ENCODE measurements at places on chromosomes 6 and 20.

GRCh38 chr20:19793716-19794115 is 35.7 kb downstream of the RIN2 start:
- DNase-seq: no peak

- no peak for DNase-seq
Observed at GRCh38 chr6:160027076-160027475, 58.2 kb downstream of the IGF2R start.

DNA sequence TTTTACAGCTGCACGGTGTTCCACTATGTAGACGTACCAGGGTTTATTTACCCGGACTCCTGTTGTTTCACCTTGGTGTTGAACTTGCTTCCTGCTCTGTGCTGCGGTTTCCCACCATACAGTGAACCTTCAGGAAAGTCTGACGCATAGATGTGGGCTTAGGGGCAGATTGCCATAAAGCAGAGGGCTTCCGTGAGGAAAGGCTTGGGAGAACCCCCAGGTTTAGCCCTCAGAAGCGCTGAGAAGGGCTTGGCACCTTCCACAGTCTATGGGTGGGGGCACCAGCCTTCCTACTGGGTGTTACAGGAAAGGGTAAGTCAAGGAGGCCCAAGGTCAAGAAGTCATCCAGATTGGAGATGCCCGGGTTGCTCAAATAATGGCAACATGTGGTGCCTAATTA is 19.2 kb upstream of the MRPS18A start:
- no peak for DNase-seq

DNA sequence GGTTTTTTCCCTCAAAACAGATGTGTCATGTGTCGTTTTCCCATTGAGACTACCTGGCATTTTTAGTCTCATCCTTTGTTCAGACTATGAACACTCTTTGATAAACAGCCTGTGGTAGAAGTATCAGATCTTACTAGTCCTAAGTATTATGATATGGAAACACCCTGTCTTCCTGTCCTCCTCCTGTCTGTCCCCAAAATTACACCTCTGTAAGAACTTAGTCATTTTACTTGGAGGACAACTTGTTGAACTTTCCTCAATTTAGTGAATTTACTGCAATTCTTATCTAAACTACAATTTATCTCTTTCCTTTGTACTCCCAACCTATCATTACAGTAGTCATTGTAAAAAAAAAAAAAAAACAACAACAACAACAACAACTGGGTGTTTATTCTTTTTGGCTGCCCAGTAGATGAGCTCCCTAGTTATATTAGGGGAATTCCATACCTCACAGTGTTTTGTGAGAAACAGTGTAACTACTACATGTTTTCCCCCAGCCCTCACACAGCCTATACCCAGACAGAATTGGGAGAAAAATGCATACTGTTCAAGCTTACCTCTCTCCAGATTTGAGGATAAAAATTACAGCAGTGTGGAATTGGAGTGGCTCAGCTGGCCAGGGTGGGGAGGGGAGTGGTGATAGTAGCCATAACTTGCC is 18.5 kb upstream of the ERVFRD-1 start:
- no peak for DNase-seq

GRCh38 chr6:83601119-83601518 is 88.8 kb downstream of the PRSS35 start:
- DNase-seq: no peak

- no peak for DNase-seq
Observed at GRCh38 chr6:142985281-142985680, 40.3 kb upstream of the HIVEP2 start.

DNA sequence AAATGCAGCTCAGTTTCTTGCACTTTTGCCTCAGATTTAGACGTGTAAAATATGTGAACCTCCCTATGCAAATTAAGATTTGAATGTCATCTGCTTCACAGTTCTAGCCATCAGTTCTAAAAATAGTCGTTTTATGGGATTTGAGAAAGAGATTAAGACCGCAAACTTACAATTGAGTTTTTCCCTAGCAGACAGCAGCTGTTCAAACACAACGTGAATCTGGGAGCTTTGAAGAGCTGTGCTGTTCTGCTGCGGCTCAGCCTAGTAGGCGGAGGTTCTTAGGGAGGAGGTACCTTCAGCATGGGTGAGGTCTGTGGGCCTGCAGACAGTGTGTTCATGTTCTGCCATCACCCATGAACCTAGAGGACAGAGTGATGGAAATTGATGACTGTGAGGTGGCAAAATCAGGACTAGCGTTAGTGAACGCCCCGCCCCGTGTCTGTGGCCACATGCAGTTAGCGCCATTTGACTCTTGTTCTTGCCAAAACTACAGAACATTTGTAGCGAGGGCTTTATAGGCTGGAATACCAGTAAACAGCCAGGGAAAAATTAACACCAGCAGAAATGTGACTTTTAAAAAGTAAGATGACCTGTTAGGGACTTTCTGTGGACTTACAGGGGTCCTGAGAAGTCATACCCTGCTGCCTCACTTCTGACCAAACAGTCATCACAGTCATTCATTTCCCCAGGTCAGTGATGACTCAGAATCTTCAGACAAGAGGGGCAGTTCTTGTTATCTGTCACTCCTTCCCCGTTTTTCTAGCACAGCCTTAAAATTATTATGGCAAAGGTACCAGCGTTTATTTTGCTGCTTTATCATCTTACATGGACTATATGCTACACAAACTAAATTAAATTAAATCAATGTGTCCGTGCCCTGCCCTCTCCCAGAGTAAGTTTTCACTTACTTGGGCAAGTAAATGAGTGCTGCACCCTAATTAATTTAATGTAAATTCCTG is 84.3 kb upstream of the TMEM181 start:
- peak; percentile 80 for DNase-seq

DNA sequence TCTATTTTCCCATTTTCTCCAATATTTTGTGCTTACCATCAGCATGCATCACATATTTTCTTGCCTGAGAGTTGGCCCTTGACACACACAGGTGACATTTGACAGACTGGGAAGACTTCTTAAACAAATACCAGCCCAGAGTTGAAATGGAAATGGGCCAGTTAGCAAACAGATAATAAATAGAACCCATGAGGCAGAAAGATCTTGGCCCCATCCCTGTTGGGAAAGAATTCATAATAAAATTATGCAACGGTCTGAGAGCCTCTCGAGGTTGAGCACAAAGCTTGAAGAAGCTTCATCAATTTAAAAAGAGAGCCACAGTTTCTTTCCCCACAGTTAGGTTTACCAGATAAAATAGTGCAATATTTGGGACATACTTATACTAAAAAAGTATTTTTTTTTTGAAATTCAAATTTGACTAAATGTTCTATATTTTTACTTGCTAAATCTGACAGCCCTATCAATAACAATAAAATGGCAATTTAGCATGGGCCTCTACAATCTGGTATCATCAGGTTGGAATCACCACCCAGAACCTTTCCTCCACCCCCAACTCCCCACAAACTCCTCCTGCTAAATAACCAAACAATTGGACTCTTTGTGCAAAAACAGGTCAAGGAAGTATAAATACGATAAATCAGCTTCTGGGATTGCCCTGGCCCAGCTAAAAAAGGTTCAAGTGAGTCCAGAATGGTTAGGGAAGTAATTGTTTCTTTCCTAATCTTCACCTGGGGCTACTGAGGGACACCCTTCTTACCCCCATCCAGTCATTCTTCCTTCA is 129.8 kb downstream of the CD164 start:
- no peak for DNase-seq

- no peak for DNase-seq
Observed at GRCh38 chr6:156256161-156256560, 521.0 kb upstream of the ARID1B start.

DNA sequence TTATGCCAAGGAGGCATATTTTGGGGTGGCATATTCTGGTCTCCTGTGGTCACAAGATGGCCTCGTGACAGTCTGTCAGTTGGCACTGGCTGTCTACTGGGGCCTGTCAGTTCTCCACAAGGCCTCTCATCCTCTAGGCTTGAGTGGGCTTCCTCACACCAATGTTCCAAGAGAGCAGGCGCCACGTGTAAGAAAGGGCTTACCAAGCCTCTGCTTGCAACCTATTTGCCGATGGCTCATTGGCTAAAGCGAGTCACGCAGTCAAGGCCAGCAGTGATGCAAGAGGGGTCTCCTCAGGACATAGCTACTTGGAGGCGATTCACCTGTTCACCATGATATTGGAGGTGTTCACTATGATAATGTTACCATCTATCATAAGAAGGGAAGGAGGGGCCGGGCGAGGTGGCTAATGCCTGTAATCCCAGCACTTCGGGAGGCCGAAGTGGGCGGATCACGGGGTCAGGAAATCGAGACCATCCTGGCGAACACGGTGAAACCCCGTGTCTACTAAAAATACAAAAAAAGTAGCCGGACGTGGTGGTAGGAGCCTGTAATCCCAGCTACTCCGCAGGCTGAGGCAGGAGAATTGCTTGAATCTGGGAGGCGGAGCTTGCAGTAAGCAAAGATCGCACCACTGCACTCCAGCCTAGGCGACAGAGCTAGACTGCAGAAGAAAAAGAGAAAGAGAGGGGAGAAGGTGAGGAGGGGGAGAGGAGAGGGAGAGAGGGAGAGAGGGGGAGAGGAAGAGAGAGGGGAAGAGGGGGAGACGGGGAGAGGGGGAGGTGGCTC is 35.3 kb downstream of the C6orf52 start:
- DNase-seq: no peak

DNA sequence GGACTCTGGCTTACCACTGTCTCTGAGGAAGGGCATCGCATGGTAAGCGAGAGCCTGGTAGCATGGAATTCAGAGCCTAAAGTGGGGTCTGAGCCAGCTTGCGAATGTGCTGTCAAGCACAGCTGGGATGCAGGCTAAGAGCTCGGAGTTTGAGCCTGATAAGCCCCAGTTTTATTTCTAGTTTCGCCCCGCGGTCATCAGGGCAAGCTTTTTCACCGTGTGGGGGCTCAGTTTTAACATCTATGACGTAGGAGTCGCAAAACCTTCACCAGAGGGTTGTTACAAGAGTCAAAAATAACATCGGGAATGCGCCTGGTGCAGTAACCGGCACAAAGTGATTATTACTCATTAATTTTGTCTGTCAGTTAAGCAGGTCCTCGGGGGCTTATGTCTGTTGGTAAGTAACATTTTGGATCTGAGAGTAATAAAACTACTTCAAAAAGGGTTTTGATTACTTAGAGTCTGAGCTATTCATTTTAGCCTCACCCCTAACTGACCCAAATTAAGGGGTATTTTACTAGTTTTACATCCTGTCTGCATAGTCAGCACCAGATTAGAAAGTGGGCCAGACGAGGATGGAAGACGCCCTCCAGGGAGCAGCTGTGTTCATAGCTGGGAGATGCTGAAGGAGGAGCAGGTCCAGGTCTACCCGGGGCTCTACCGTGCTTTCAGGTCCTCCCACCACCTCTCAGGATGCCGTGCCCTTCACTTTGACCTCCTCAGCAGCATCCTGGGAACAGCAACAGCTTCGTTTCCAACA is 29.7 kb downstream of the SLC22A23 start:
- DNase-seq: no peak

GRCh38 chr6:27293436-27294098 is 18.5 kb downstream of the POM121L2 start:
- DNase-seq: peak; percentile 58

DNA sequence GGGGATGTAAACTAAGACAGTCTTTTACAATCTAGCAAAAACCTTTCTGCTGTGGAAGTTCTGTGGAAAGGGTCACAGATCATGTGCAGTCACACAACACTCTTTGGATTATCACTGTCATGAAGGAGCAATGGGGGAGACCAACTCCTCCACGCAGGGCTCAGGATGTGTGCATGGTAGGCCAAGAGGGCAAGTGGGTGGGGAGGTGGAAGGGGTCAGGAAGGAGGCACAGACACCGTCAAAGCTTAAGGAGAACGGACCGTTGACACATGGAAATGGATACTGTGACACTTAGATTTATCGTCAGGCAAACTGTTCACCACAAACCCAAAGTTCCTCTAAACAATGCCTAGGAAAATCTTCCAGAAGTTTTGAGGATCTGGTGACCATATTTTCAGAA is 215.8 kb downstream of the PAX1 start:
- no peak for DNase-seq

DNA sequence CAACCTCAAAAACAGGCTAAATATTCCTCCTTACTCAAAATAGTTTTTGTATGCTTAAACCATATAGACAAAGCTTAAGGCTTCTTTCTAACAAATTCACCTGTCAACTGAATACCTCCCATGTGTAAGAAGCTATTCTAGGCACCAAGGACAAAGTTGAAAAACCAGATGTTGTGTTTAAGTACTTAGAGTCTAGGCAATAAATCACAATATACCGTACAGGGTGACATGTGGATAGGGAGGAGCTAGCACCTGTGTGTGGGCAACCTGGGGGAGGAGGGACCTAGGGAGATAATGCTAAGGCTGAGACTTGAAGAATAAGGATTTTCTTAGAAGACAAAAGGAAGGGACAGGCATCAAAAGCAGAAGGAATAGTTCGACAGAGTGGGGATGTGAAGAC is 123.5 kb downstream of the LMBRD1 start:
- no peak for DNase-seq

GRCh38 chr20:24970030-24970553 is 21.0 kb downstream of the CST7 start:
- no peak for DNase-seq

DNA sequence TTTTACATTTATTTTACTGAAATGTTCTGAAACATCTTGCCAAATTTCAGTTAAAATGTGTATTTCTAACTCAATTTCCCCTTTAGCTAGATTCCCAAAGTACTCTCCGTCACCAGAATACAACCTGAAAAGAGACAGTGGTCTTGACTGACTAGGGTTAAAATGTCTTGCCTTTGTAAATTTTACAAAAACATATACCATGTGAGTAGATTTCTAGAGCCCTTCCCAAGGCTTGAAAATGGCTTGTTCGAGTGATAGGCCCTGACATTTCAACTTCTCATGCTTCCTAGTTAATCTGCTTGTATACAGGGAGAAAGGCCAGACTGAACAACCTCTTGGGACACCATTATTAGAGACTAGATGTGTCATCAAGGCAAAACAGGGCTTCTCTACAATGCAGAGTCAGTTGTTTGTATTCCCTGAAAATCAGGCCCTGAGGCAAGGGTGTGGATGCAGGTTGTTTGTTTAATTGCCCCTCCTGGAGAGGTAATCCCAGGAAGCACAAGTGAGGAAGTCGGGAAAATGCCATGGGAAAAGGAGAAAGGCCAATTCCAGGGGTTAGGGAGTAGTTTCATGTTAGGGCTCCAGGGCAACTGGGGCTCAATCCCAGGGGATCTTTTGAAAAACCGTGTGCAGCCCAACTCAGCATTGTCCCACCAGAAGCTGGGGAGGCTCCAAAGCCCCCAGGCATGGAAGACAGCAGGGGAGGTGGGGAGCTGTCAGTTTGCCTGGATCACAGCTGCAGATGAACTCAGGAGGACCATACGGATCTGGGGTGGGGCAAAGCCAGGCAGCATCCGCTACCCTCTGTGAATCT is 11.6 kb upstream of the TFB1M start:
- no peak for DNase-seq

DNA sequence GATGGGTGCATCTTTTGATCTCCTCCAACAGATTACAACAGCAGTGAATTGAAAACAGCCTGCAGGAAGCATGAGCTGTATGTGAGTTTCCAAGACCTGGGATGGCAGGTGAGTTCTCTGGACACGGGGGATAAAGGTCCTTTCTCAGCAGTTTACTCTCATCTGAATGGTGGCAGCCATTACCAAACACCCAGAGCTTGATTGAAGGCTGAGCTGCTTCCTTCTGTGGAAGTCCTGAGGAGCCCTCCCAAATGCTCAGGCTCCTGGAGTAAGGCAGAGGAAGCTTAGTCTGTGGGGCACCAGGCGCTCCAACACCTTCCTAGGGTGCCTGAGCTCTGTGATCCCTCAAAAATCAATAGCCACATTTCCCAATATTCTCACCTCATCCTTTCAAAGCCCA is 31.5 kb downstream of the TXNDC5 start:
- DNase-seq: no peak
